ENCODE measurements at places on chromosomes 7 and 10.

- DNase-seq, result peak; percentile 19
Measured at GRCh38 chr7:155998328-155998691, 186.0 kb upstream of the SHH start.

DNA sequence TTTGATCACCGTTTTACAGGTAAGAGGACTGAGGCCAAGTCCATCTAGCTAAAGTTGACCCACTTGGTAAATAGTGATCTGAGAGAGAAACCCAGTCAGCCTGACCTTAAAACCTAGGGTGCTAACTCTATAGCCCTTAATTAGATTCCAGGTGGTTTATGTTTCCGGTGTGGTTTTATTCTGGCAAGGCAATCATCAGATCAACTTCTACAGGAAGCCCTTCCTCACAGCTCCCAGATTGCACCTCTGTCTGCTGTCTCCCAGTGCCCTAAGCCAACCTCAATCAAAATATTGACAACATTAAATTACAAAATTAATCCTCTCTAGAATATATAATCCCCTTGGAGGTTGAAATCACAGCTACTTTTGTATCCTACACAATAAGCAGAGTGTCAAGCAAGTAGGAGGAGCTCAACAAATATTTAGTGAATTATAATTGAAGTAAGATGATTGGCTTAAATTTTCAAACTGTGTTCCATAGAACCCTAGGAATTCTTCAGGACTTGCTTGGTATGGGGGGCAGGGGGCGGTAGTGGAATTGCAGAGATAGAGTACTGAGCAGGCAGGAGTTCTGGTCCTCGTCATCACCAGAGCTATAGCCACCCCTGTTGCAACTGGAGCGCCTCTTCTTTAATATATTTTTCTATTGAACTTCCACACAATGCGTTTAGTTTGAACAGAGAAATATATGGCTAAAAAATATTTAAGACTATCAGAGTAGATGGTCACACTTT is 692.8 kb upstream of the LRRN3 start:
- no peak for DNase-seq

GRCh38 chr10:16966991-16967865 is 150.0 kb upstream of the RSU1 start:
- no peak for DNase-seq

DNA sequence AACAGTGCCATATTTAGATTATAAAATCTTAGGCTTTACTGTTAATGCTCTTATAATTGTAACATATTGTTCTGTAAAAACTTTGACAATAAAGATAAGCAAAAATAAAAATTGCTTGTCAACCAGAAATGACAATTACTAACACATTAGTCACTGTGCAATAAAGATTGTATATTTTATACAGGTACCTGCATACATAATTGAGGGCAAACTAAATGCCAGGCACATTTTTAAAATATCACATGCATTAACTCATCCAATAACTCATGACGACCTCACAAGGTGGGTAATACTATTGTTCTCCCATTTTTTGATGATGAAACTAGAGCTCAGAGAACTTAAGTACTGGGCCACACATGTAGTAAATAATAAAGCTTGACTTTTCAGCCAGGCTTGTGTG is 1020.2 kb upstream of the C7orf33 start:
- DNase-seq, result no peak

DNA sequence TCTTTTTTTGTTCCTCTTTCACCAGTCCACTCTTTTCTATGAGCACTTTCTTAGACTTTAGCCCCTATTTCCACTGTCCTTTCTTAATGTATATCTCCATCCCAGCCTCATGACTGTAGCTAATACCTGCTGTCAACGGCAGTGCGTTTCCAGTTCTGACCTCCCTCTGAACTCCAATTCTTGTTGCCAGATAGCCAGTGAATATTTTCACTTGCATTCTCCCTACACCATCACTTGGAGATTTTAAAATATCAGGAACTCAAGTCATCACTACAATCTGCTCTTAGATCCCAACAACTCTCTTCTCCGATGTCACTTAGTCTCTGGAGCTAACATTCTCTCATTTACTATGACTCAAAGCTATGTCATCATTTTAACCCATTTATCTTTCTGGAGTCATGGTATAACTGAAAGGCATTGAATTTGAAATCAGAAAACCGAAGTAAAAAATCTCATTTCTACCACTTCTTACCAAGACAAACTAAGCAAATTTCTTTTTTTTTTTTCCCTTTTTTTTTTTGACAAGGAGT is 5.1 kb upstream of the SLC16A12 start:
- no peak for DNase-seq
